ENCODE measurements at places on chromosomes 16 and 17. TPM values are rescaled to one million over a fixed set of nuclear protein-coding genes. Genes with fewer than 3 reads are reported as not detected.

The AANAT gene
- total RNA-seq = 0.35 TPM

The UMOD gene
- not detected for total RNA-seq

The CEMP1 gene
- not detected for total RNA-seq

The CCT6B gene
- total RNA-seq = 1.5 TPM

The MYH2 gene
- total RNA-seq = not detected

Data from A549 treated with Hydrocortisone at 1 μM for 4 hours (cell line).